ENCODE measurements at places on chromosomes 6 and 20.

DNA sequence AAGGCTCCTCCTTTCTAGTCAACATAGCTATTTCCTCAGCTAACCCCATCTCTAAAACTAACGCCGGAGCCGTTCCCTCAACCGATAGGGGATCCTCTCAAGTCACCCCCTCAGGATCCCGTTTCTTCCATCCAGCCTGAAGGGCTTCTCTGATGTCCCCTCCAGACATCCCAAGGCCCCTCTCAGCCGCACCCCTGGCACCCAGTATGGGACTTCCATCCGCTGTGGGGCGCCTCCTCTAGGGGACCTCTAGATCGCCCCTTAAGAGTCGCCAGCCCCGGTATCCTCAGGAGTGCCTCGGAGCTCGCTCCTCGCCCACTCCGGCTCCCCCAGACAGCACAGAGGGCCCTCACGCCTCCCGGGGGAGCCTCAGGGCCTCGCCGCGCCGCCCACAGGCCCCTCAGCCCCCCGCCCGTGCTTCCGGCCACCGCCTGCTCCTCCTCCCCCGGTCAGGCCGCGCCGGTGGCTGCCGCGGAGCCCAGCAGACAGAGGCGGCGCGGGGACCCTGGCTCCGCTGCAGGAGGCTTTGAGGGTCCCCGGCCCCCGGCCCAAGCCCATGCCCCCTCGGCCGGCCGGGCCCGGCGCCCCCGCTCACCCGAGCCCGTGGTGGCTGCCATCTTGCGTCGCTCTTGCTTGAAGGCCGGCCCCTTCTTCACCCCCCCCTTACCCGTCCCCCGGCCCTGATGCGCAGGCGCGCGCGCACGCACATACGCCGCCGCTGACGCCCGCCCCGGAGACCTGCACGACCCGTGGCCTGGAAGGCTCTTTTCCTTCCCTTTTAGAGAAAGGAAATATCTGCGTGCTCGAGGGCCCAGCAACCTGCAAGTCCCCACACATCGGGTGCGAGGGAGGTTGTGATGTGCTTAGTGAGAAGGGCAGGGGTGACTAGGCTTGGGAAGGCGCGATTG lies at the start of gene UBE2V1:
UBE2V1 (minus strand) TSS at position 639 of the 908 bp plus-strand sequence; CDS start at position 617, 22 bp downstream.
- peak; percentile 87 for DNase-seq

- no peak for DNase-seq
Observed at GRCh38 chr6:136201732-136202131, 48.4 kb downstream of the MTFR2 start.

DNA sequence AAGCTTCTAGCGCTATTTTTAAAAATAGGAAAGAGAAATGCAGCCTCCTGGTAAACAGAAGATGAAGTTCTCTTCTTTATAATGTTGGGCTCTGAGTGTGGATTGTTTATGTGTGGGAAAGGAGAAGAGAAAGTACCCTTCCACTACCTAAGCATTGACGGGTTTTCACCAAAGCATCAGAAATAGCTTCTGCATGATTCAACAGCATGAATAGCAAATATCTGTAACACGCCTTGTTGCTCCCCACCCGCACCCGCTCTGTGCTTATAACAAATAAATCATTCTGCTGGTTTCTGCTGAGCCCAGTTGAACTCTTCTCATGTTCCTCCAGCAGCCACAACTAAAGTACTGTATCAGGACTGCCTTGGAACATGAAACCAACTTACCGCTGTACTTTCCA lies 20.7 kb downstream of the TXLNB start:
- DNase-seq, result no peak

DNA sequence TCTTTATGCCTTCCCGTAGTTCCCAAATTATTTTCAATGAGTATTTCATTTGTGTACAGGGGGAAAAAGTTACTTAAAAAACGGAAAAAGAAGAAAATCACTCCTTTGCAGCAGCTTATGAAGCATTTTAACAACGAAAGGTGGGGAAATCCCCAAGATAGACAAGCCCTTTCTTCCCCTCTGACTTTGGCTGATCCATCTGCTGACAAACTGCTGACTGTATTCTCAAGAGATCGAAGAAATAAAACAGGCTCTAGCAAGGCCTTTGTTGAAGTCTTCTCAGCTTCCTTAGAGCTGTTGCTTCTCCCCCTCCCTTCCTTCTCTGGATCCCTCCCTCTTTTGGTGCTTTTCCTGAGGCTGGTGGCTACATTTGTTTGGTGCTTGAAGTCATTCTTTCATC lies 325.2 kb downstream of the NRN1 start:
- DNase-seq, result no peak

DNA sequence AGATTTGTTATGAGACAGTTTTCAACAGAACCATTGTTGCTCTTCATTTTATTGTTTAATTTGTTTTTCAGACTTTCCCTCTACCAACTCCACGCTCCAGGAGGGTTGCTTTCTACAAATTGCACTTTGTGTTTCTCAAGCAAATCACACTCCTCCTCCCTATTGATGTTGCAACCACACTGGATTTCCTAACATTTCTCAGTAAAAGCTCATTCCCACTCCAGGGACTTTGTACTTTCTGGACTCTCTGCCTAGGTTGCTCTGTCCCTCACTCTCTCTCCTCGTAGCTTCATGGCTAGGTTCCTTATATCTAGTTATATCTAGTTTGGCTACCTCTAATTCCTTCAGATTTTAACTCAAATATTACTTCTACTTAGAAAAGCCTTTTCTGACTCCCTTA lies 20.3 kb downstream of the PGK2 start:
- DNase-seq, result no peak

GRCh38 chr20:10647471-10647870 lies 26.3 kb downstream of the JAG1 start:
- DNase-seq, result peak; percentile 35

DNA sequence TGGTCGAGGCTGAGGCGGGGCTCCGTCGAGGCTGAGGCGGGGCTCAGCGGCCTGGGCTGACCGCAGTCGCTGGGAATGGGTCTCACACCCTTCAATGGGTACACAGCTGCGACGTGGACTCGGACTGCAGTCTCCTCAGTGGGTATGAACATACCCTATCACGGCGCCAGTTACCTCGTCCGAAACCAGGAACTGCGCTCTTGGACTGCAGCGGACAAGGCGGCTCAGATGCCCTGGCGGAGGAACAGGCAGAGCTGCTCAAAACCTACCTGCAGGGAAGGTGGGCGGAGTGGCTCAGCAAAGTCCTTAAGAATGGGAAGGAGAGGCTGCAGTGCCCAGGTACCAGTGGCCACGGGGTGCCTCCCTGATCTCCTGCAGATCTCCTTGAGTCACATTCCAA lies 14.2 kb downstream of the HLA-A start:
- DNase-seq, result no peak

GRCh38 chr6:144075875-144076274 lies 19.5 kb downstream of the SF3B5 start:
- DNase-seq, result no peak

DNA sequence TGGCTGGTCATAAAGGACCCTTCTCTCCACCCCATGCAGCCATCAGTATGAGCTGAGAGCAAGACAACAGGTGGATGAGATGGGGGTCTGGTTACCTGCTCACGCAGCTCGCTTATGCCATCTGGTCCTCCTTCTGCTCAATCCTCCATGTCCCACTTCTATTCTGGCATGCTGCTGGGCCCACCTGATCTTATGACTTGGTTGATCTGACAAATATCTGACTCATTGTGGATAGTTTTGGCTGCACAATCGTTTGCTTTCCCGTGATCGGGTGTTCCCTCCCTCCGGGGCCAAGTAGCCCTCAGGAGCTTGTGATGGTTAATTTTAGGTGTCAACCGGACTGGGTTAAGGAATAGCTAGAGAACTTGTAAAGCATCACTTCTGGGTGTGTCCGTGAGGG lies 26.6 kb upstream of the ELMO2 start:
- DNase-seq, result no peak

- DNase-seq, result no peak
Observed at GRCh38 chr6:156273065-156273711, 504.0 kb upstream of the ARID1B start.

GRCh38 chr6:26387565-26387964 lies 4.7 kb downstream of the BTN2A2 start:
- DNase-seq, result no peak

DNA sequence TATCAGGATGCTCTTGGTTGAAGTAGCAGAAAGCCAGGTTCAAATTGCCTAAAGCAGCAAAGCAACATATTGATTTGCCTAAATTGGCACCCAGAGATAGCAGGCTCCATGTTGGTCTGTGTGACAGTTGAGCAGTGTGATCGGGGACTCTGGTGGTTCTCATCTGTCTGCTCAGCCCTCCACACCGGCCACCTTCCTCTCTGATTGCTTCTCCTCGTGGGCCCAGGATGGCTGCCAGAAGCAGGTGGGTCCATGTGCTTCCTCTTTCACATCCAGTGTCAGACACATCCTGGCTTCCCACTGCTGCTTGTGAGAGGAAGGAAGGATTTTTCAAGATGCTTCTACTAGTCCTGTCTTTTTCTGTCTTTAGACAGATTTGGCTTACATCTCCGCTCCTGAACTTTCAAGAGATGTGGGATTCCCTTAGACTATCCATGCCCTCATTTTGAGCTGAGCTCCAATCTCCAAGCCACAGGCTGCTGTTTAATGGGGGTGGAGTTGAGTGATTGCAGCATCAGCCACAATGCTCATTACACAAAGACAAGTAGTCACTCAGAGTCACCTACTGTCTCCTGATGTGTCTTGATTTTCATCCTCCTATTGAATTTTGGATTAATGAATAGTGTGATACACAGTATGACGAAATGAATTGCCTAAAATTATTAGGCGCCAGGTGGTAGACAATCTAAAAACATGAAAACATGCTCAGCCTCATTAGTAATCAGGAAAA lies 122.2 kb downstream of the ZDHHC14 start:
- DNase-seq, result no peak

DNA sequence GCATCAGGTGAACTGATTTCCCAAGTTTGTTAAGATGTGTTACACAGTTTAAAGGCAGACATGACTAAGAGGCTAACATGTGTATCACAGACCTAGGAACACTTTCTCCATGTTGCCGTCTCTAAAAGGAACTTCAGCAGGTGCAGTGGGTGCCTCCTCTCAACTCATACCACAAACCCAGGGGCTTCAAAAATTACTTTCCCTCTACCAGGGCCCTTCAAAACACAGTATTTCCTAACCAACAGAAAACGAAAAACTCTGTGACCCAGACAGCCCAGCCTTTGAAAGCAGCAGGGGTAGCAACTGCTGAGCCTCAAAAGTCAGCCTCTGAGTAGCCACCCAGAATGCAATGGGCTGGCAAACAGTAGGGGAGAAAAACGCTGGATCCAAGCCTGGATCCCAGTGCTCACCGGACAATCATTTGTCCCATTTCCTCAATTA lies 28.5 kb downstream of the B4GALT5 start:
- DNase-seq, result no peak

- no peak for DNase-seq
Observed at GRCh38 chr20:1204113-1204512, 859 bp downstream of the C20orf202 start.

DNA sequence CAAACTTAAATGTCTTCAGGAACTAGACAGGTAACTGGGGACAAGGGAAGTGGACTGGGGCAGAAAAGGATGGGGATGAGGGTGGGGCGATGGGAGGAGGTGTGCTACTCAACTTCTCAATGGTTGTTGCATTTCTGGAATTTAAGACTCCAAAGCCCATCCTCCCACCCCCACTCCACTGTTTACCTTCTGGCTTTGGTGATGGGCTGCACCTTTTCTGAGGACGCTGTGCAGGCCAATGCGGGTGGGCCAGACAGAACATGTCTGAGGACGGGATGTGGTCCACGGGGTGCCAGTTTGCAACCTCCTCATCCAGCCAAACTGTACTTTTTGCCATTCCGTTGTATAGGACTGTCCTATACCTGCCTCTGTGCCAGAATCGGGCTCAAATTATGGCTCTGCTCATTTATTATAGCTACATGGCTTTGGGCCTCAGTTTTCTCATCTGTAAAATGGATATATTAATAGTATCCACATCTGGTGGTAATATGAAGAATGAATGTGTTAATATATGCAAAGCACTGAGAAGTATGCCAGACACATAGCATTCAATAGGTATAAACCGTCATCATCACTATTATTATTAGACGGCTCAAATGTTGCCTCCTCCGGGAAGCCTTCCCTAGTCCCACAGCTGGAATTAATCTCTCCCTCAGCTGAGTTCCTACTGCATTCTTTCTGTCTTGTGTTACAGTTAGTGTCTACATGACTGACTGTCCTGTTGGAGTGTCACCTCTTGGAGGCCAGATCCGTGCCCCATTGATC lies 31.0 kb upstream of the VEGFA start:
- no peak for DNase-seq

- DNase-seq, result peak; percentile 96
Observed at GRCh38 chr6:158853072-158853879, 34.1 kb upstream of the EZR start.

- peak; percentile 51 for DNase-seq
Observed at GRCh38 chr6:47651505-47651944, 46.9 kb upstream of the ADGRF4 start.

- peak; percentile 25 for DNase-seq
Observed at GRCh38 chr6:106556368-106556960, 72.8 kb downstream of the RTN4IP1 start.

- DNase-seq, result peak; percentile 39
Observed at GRCh38 chr20:11057624-11058023, 383.8 kb upstream of the JAG1 start.

DNA sequence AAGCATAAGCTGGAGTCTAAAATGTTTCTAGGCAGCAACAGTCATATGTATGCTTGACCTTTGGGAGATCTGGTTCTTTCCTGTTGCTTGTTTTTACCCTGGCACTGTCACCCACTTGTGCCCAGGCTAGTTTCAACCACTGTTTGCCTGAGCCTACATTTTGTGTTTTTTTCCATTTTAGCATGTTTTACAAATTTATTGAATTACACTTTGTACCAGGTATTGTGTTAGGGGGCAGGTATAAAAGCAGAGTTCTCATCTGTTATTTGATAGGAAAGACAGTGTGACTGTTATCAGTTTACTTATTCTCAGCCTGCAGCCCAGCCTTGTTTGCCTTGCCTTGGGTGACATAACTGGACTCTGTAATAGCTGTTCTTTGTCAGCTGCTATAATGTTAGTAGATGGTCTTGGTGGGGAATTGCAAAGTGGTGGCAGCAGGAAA lies 147.0 kb downstream of the CDKAL1 start:
- no peak for DNase-seq

DNA sequence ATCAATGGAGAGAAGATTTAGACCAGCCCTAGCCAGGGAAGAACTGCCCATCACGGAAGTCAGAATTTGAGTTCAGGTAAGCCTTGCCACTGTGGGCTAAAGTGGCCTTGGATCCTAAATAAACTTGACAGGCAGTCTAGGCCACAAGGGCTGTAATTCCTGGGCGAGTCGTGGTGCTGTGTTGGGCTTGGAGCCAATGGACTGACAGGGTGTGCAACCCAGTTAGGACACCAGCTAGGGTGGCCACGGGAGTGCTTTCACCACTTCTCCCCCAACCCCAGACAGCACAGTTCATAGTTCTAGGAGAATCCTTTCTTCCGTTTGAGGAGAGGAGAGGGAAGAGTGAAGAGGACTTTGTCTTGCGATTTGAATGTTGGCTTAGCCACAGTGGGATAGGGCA lies 422.4 kb downstream of the DOK5 start:
- no peak for DNase-seq
